Lung (tissue), 17 donors: ENCODE measurements at places on chromosomes 5 and 9. TPM values are rescaled to one million over a fixed set of nuclear protein-coding genes. Genes with fewer than 3 reads are reported as not detected.

DNA sequence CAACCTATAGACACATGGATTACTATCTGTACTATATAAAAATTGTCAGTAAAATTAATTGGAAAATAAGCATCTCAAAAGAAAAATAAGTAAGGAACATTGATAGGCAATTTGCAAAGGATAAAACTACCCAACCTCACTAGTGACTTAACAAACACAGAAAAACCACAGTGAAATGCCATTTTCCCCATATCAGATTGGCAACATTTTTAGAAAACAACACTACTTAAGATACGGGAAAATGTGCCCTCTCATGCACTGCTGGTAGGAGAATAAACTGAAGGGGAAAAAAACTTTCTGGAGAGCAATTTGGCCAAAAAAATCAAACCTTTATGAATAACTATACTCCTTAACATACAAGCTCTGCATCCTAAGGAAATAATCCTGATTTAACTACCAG is 254.0 kb downstream of the DEPDC1B start:
- H3K27ac ChIP-seq, result no peak overlapping the region
- no peak for DNase-seq
- H3K4me3 ChIP-seq, result no peak overlapping the region
- H3K27me3 ChIP-seq, result no peaks in the 10 kb centered on the region
- H3K4me1 ChIP-seq, result no peaks in the 10 kb centered on the region

Gene PCDHA9
- 0.49 TPM for total RNA-seq

Gene GPX3
- total RNA-seq, result 99.0 TPM

DNA sequence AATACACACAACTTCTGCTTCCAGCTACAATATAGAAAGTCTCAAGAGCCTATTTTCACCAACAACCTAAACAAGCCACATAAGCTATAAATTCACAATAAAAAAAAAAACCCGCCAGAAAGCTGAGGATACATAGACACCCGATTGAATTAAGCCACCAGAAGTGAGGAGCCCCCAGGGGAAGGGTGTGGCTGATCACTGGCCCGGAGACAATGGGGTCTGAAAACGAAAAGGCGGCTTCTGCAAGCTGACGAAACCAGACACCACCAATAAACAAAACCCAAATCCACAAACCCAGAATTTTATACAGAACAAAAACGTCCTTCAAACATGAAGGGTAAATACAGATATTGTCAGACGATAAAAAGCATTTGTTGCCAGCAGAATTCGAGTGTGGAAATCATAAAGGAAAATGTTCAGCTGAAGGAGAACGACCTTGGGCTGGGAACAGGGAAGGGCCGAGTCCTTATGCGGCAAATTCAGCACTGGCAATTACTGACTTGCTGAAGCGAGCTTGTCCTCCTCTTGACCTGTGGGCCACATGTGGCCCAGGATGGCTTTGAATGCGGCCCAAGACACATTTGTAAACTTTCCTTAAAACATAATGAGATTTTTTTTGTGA is 39.6 kb upstream of the CEP72 start:
- H3K36me3 ChIP-seq, result no peaks in the 10 kb centered on the region
- no peak overlapping the region for H3K27ac ChIP-seq
- H3K4me3 ChIP-seq, result no peak overlapping the region
- peaks cover 13% of the 10 kb centered on the region for H3K27me3 ChIP-seq
- DNase-seq, result no peak

DNA sequence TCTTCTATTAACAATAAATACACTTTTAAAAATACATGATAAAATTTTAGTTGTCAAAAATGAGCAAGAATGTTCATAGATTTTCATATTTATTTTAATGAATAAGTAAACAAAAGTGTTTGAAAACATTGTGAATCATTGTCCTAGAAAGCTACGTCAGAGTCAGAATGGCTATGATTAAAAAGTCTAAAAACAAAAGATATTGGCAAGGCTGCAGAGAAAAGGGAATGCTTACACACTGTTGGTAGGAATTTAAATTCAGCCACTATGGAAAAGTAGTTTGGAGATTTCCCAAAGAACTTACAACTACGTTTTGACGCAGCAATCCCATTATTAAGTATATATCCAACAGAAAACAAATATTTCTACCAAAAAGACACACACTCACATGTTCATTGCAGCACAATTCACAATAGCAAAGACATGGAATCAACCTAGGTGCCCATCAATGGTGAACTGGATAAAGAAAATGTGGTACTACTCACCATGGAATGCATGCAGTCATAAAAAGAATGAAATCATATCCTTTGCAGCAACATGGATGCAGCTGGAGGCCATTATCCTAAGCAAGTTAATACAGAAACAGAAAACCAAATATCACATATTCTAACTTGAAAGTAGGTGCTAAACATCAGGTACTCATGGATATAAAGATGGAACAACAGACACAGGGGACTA is 49.2 kb upstream of the FBXL17 start:
- DNase-seq, result no peak
- no peak overlapping the region for H3K27ac ChIP-seq
- H3K27me3 ChIP-seq, result no peaks in the 10 kb centered on the region
- no peaks in the 10 kb centered on the region for H3K4me1 ChIP-seq

- no peaks in the 10 kb centered on the region for H3K27me3 ChIP-seq
- H3K36me3 ChIP-seq, result no peaks in the 10 kb centered on the region
- no peak overlapping the region for H3K4me3 ChIP-seq
- no peaks in the 10 kb centered on the region for H3K4me1 ChIP-seq
- H3K27ac ChIP-seq, result no peak overlapping the region
These were observed 406.7 kb downstream of the GABRG2 start for GRCh38 chr5:162474239-162474638.

DNA sequence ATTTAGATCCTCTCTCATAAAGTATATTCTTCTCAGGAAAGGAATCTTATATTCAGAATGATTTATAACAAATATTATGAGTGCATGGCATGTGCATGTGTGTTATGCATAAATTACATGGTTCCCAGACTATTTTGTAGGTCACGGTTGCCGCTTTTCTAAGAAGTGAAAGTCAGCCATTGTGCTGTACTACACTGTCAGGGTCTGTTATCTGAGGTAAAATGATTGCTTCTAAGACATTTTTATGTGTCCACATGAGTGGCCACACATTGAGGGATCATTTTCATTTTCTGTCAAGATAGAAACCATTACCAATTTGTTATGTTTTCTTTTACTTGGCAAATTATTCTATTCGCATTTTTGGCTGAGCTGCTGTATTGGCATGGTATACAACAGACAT is 210.8 kb downstream of the CWC27 start:
- H3K4me3 ChIP-seq, result no peak overlapping the region
- H3K27ac ChIP-seq, result no peak overlapping the region

DNA sequence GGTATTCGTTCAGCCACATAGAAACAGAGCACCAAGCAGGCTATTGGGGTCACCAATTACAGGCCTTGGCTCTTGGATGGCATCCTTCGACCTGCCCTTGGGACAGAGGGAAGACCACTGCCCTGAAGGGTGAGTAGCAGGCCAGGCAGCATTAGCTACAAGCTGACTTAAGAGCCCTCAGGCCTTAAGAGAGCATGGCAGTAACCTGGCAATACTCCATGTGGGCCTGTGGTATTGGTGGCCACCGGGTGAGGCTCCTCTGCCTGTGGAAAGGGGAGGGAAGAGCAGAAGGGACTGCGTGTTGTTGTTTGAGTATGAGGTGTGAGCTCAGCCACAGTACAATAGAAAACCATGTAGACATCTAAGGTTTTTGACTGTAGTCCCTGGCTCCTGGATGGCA is 170.6 kb downstream of the MCTP1 start:
- no peak overlapping the region for H3K4me3 ChIP-seq
- H3K36me3 ChIP-seq, result no peaks in the 10 kb centered on the region
- no peaks in the 10 kb centered on the region for H3K4me1 ChIP-seq
- no peaks in the 10 kb centered on the region for H3K27me3 ChIP-seq

Gene HRCT1
- total RNA-seq, result not detected
